NCI-H510A (cell line): ENCODE measurements at places on chromosomes 2 and 18.
A peak's percentile ranks its signal among the peaks of the same experiment; 100 is the strongest.

- DNase-seq, result no peak
Measured at GRCh38 chr18:29892960-29893558, 1149.5 kb downstream of the DSC3 start.

DNA sequence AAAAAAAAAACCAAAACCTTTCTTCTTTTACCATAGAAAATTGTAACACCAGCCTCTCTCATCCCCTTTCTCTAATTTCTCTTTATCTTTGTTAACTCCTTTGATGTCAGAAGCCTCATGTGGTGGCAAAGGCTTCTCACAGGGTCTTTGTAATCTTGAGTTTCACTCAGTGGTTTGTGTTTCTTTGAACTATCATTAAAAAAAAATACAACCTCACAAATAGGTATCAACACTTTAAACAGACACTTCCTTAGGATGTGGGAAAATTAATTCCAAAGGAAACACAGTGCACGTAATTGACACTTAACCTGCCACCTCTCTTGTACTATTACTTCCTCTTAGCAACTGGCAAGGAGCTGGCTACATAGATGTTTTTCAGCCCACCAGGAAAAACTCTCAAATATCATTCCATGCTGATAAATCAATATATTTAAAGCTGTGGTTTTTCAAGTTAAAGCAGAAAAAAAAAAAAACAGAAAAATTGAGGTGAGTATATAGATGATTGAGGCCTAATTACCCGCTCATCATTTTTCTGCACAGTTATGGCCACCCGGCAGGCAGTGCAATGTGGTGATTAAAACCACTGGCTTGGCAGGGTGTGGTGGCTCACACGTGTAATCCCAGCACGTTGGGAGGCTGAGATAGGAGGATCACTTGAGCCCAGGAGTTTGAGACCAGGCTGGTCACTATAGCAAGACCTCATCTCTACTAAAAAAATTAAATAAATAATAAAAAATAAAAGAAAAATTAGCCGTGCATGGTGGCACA is 193.5 kb downstream of the MYO3B start:
- DNase-seq, result no peak

GRCh38 chr2:29031046-29031445 is 43.3 kb downstream of the PCARE start:
- no peak for DNase-seq

DNA sequence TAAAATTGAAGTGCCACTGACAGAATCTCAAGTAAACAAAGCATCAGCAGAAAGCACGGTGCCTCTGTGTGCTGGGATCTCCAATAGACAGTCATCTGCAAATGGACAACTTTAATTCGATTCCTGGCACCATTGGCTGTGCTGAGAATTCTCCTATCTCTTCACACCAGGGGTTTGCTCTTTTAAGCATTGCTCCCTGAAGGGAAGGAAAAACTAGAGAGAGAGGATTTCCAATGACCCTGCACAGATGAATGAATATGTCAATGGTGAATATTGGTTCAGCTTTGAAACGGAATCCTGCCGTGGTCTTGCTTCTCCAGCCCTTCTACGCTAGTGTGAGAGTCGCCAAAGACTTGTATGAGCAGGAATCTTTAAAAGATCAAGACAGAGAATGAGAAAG is 97.9 kb downstream of the FIGN start:
- no peak for DNase-seq

DNA sequence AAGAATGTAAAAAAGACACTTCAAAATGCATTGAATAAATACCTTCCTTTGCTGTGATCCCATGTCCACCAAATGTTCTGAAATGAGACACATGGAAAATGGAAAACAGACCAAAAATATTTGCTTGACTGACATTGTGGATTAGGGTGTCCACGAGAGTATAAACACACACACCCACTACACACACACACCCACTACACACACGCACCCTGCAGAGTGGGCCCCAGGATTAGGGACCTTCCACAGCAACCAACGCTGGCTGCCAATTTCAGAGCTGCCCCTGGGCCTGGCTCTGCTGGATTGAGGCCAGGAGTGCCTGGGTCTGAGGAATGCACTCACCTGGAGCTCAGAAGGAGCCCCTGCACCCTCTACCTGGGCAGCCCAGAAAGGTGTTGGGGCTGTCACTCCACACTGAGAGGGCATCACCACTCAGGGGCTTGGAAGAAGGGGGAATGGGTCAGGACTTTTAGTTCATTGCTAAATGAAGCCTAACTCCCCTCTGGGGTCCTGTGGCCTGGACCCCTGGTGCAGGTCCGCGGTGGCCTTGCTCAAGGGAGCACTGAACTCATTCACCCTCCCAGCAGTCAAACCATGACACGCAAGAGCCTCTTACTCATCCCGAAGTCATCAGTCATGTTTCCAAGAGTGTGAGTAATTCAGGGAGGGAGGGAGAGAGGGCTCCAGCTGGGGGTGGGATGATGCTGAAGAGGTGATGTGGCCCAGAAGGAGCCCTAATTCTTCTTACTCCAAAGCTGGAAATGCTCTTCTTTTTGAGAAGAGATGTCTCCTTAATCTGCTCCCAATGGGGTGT is 50.2 kb upstream of the PLB1 start:
- no peak for DNase-seq

DNA sequence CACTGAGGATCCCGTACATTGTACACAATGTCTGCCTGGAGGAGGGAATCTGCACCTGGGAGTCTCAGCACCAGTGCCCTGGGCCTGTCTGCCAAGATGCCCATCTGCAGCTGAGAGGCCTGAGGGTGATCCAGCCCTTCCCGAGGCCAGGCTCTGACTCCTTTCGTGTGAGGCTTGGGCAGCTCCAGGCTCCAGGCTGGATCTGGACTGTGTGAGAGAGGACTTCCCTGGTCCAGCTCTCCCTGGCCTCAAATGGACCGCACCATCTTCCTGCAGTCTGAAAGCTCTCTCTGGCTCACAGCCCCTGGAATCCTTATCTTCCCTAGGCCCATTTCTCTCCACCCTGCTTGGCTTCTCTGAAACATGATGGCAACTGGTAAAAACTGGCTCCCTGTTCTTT is 324.6 kb downstream of the DYSF start:
- DNase-seq, result no peak

DNA sequence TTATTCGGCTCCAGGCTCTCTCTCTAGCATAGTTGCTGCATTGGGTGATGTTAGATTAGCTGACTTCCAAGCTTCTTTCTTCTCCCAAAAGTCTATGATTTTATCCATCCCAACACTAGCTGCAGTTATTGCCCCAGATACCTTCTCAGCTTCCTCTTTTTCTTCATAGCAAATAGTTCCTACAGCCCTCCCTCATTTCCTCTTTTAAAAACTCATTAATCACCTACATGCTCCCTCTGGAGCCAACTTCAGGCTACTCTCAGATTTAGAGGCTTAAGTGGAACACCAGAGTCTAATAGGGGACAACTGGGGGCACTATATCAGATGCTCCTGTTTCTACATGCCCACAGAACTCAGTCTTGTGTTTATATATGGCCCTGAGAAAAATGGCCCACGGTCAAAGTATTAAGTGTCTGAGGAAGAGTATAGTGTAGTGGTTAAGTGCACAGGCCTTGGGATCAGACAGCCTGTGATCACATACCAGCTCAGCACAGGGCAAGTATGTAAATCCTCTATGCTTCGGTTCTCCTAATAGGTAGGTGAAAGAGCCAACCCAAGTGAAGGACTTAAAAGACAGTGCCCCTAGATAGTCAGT is 241.9 kb upstream of the SLC14A2 start:
- DNase-seq, result no peak

GRCh38 chr2:151156431-151156830 is 105.2 kb downstream of the RBM43 start:
- no peak for DNase-seq

DNA sequence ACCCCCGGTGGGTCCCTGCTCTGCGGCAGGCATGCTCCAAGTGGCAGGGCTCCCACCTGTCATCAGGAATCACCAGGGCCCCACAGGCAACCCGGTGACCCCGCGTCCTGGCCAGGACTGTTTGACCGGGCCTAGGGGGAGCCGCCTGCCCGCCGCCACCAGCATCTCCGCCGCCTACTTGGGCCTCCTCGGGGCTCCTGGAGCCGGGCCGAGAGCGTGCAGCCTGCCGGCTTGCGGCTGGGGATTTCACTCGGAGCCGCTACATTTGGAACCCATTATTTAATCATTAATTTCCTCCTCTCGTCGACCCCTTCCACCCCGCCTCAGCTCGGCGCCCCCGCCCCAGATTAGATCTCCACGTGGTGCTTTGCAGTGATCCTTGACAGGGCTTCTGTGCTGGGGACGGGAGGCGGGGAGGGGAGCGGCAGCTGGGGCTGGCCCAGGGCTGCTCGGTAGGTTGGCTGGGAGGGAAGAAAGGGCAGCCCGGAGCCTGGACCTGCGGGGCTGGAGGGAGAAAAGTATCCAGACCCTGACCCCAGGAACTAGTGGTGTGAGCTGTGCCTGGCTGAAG is 295.4 kb downstream of the CYP26B1 start:
- no peak for DNase-seq

DNA sequence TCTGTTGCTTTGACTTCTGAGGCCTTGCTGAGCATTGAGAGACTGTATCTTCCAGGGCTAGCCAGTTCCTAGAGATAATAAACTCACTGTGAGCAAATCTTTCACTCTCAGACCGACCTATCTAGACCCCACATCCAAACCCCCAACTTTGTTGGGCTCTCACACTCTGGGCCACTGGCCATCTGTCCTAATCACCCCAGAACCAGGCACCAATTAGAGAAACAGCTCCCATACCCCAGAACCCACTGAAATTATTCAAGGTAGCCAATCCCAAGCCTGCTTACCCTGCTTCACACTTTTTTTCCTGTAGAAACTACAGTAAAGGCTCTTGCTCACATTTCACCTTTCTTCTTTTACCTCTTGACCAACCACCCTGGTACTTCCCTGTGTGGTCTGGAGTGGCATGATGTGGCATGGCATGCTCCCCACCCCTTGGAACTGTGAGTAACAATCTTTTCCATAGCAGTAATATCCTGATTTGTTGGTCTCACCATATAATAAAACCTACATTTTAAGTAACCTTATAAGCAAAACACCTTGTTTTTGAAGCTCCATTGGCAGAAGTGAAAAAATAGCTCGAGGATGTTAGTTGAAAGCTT is 55.2 kb downstream of the ANKRD12 start:
- no peak for DNase-seq

DNA sequence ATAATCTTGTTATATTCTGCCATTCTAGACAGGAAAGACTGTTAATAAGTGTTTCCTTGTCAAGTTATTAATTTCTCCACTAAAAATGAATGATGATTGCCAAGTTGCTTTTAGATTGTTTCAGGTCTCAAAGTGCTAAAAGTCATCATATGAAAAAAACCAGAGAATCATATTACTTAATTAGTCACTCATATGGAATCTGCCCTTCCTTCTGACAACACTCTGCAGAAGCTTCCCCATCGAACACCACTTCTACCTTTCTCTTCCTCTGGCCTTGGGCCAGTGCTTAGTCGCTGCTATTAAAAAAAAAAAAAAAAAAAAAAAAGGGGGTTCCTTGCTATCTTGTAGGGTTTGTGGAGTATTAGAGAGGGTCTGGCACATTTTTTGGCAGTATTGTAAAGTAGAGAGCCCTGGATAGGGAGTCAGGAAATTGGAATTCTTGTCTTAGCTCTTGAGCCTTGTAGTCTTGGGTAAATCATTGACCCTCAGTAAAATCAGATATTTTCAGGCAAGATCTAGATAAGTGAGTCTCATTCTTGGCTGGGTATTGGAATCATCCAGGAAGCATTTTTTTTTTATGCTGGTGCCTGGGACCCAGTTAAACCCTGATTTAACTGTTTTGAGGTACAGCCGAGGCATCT is 141.7 kb upstream of the CCDC68 start:
- DNase-seq, result no peak

GRCh38 chr18:77087393-77088141 is 45.0 kb downstream of the MBP start:
- no peak for DNase-seq

- no peak for DNase-seq
Measured at GRCh38 chr2:174568425-174568824, 29.2 kb downstream of the WIPF1 start.

GRCh38 chr18:36493349-36494159 is 196.0 kb downstream of the FHOD3 start:
- peak; percentile 86 for DNase-seq

DNA sequence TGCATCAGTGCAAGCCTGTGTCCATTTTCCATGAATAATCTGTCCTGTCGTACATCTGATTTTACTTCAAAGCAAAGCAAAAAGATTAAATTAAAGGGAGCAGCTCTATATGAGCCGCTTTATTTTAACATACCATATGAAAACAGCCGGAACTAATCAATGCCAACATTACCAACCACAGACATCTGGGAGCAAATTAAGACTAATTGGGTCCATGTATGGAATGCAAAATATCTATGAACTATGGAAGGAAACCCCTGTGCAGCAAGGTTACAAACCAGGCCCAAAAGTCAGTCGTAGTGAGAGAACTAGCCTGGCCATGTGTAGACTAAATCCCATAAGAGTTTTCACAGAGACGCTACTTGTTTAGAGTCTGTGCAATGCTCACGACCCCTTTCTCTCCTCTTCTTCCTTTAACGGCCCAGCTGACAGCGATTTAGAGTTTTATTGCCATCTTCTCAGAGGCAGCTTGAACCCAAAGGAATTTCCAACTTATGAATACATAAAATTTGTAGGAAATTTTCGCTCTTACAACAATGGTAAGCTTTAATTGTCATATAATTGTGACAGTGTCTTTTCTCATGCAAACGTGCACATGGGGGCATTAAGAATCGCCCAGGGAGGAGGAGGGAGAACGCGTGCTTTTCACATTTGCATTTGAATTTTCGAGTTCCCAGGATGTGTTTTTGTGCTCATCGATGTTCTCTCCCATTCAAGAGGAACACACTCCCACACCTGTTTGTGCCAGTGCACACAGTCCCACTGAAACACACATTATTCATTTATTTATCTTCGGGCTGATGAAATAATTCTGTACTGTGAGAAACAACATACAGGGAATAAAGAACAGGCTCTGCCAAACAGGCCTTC is 52.9 kb upstream of the RPL31 start:
- no peak for DNase-seq

DNA sequence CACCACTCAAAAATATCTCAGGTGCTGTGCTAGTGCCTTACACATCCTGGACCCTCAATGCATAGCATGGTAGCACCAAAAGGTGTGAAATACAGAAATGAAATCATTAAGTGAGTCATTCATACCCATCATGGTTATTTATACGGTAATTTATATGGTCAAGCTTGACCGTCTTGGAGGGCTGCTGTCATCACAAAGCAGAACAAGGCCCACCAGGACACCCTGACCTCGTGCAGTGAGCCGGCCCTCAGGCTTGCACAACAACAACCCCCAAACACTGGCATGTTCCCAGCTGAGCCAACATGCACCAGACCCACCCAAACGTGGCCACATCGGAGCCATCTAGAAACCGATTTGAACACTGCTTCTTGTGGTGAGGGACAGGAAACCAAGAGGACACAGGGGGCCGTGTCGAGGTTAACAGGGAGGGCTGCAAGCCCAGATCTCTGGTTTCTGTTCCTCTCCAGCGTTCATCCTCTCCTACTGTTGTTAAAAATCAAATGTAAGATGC is 378.5 kb upstream of the ID2 start:
- no peak for DNase-seq
